Fibroblast of lung (primary cell): ENCODE measurements at places on chromosomes 1 and 21. TPM values are rescaled to one million over a fixed set of nuclear protein-coding genes. Genes with fewer than 3 reads are reported as not detected.

Gene OR6N1
- total RNA-seq: not detected in 2 replicates

Gene RIIAD1
- not detected in 2 replicates for total RNA-seq

Gene CR1
- not detected in 2 replicates for total RNA-seq

Gene GPR153
- 8.9 and 13.4 TPM in 2 replicates for total RNA-seq

Gene ITPKB
- total RNA-seq: 15.9 and 32.4 TPM in 2 replicates

Gene LCA5L
- 0.51 and 0.66 TPM in 2 replicates for total RNA-seq

Gene HES2
- 0.26 and 0.50 TPM in 2 replicates for total RNA-seq

Gene MECR
- 16.9 and 17.5 TPM in 2 replicates for total RNA-seq

Gene KRTAP20-4
- not detected in 2 replicates for total RNA-seq

Gene LCE4A
- total RNA-seq: not detected in 2 replicates

Gene ATP1A1
- 110 and 141 TPM in 2 replicates for total RNA-seq

Gene FABP3
- total RNA-seq: 116 and 554 TPM in 2 replicates

Gene SUSD4
- total RNA-seq: under 0.01 TPM in 1 of 2 replicates, not detected in the other

- H3K27me3 ChIP-seq: no peaks in the 10 kb centered on the region
- no peak overlapping the region for H3K4me3 ChIP-seq
- H3K36me3 ChIP-seq: no peaks in the 10 kb centered on the region
- peaks cover 28% of the 10 kb centered on the region for H3K4me1 ChIP-seq
Observed at GRCh38 chr1:230080822-230081221, 13.8 kb downstream of the GALNT2 start.

DNA sequence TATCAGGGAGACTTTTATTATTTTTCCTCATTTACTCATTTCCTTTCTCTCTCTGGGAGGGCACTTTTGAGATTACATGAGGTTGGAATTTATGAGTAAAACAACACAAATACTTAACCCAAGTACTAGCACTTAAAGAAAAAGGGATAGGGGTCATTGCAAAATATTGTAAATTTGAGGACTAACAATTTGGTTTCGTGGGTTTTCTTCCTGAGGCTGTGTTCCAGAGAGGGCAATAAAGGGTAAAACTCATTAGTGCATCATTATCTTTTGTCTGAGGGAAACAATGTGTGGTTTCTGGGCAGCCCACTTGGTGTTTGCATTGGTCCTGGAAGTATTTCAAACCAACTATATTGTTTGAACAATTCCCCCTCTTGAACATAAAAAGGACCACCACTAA lies 96.5 kb downstream of the GREM2 start:
- H3K4me1 ChIP-seq: no peaks in the 10 kb centered on the region
- no peak overlapping the region for H3K4me3 ChIP-seq
- DNase-seq: no peak
- H3K27me3 ChIP-seq: no peaks in the 10 kb centered on the region
- no peaks in the 10 kb centered on the region for H3K36me3 ChIP-seq

- H3K4me1 ChIP-seq: no peaks in the 10 kb centered on the region
- DNase-seq: peak; percentile 64
- no peak overlapping the region for H3K4me3 ChIP-seq
- no peaks in the 10 kb centered on the region for H3K36me3 ChIP-seq
Observed at GRCh38 chr1:20100632-20101355, 18.5 kb downstream of the PLA2G2D start.

GRCh38 chr1:115495625-115496024 lies 146.1 kb upstream of the VANGL1 start:
- H3K4me1 ChIP-seq: peaks cover 10% of the 10 kb centered on the region
- H3K36me3 ChIP-seq: no peaks in the 10 kb centered on the region
- H3K4me3 ChIP-seq: no peak overlapping the region
- no peaks in the 10 kb centered on the region for H3K27me3 ChIP-seq

DNA sequence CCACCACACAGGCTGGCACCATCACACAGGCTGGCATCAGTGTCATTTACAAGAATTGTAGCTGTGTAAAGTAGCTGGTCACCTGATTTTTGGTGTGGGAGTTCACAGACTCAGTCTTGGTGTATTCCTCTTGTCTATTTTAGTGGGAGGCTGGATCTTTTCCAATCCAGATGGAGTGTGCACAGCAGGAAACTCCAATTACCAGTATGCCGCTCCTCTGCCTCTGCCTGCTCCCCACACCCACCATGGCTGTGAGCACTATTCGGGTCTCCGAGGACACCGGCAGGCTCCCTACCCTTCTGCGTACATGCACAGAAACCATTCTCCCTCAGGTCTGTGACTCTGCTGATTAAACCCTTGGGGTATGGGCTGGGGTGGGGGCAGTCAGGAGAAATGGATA lies 24.2 kb downstream of the TBX19 start:
- peaks cover 2% of the 10 kb centered on the region for H3K4me1 ChIP-seq
- H3K27me3 ChIP-seq: no peaks in the 10 kb centered on the region
- no peak overlapping the region for H3K27ac ChIP-seq
- no peak overlapping the region for H3K4me3 ChIP-seq
- no peak for DNase-seq

- no peak overlapping the region for H3K4me3 ChIP-seq
- DNase-seq: no peak
- H3K27me3 ChIP-seq: no peaks in the 10 kb centered on the region
- H3K27ac ChIP-seq: no peak overlapping the region
- no peaks in the 10 kb centered on the region for H3K4me1 ChIP-seq
Observed at GRCh38 chr1:220353229-220354012, 81.2 kb upstream of the RAB3GAP2 start.

DNA sequence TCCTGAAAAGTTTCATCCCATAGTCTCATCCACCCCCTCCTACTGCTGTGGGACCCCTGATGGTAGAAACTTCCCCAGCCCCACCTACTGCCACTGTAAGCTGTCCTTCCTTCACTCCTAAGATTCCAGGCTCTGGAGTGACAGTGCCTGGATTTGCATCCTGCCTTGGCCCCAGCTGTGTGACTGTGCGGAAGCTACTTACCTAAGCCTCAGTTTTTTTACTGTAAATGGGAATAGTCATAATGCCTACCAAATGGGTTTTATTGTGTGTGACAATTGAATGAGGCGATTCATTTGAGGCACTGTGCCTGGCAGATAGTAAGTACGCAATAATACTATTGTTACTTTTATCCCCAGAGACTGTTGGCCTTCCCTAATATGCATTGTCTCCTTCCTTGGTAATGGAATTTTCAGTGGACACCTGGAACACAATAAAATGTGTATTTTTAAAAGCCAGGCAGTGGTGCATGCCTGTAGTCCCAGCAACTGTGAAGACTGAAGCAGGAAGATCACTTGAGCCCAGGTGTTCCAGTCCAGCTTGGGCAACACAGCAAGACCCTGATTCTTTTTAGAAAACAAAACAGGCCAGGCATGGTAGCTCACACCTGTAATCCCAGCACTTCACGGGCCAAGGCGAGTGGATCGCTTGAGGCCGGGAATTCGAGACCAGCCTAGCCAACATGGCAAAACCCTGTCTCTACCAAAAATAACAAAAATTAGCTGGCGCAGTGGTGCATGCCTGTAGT lies 55.0 kb upstream of the ZNF326 start:
- DNase-seq: no peak
- H3K36me3 ChIP-seq: no peaks in the 10 kb centered on the region
- H3K27me3 ChIP-seq: no peaks in the 10 kb centered on the region
- peaks cover 21% of the 10 kb centered on the region for H3K4me1 ChIP-seq

DNA sequence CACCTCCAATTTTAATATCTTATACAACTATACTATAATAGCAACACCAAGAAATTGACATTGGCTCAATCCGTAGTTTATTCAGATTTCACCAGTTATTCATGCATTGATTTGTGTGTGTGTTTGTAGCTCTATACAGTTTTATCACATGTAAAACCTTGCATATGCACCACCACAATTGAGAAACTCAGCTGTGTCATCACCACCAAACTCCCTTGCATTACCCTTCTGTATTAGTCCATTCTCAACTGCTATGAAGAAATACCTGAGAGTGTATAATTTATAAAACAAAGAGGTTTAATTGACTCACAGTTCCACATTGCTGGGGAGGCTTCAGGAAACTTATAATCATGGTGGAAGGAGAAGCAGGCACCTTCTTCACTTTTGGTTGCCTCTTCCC lies 162.1 kb downstream of the PATJ start:
- no peaks in the 10 kb centered on the region for H3K27me3 ChIP-seq
- H3K36me3 ChIP-seq: no peaks in the 10 kb centered on the region
- H3K4me1 ChIP-seq: no peaks in the 10 kb centered on the region
- H3K4me3 ChIP-seq: no peak overlapping the region
- H3K27ac ChIP-seq: no peak overlapping the region
- DNase-seq: no peak

DNA sequence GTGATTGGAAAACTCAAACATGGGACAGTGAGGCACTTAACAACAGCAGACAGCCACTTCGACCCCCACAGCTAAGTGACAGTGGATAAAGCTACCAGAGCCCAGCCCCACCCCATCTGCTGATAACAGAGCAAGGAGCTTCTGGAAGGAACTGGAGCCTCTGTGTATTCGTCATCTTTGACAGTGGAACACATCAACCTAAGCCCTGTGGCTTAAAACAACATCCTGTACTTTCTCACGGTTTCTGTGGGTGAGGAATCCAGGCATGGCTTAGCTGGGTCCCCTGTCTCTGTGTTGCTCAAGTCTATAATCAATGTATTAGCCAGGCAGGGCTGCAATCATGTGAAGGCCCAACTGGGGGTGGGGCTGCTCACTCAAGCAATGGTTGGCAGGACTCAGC lies 18.4 kb upstream of the SIPA1L2 start:
- no peak overlapping the region for H3K27ac ChIP-seq
- no peak overlapping the region for H3K4me3 ChIP-seq
- H3K4me1 ChIP-seq: no peaks in the 10 kb centered on the region
- peak; percentile 51 for DNase-seq

DNA sequence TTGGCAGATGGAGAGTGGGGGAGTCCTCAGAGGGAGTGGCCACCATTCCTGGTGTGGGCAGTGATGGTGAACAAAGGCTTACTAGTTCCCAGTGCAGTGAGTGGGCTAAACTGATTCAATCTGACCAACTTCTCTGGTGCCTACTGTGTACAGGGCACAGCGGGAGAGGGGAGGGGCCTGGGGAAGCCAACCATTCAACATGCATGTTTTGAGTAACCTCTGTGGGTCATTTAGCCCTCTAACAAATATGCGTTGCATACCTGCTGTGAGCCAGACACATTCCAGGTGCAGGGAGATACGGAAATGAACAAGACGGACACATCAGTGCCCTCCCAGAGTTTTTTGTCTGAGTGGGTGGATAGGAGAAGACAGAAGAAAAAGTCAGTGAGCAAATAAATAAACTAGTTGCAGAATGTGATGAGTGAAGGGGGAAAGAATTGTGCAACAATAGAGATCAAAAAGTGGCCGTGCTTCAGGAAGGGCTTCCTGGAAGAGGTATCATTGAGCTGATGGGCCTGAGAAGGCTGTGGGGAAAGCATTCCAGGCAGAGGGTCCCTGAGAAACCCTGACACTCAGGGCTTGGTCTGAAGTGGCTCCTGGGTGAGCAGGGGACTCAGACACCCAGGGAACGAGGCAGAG lies 78.8 kb downstream of the EPHB2 start:
- no peaks in the 10 kb centered on the region for H3K36me3 ChIP-seq
- no peak overlapping the region for H3K4me3 ChIP-seq
- peaks cover 2% of the 10 kb centered on the region for H3K4me1 ChIP-seq

GRCh38 chr1:85065550-85065949 lies 17.2 kb upstream of the MCOLN3 start:
- no peak overlapping the region for H3K27ac ChIP-seq
- H3K4me1 ChIP-seq: no peaks in the 10 kb centered on the region
- no peak overlapping the region for H3K4me3 ChIP-seq
- no peak for DNase-seq
- H3K27me3 ChIP-seq: no peaks in the 10 kb centered on the region

- H3K4me3 ChIP-seq: no peak overlapping the region
- no peaks in the 10 kb centered on the region for H3K36me3 ChIP-seq
- H3K4me1 ChIP-seq: no peaks in the 10 kb centered on the region
- DNase-seq: no peak
- H3K27me3 ChIP-seq: no peaks in the 10 kb centered on the region
Observed at GRCh38 chr1:38651669-38652068, 207.9 kb downstream of the RRAGC start.

- H3K4me3 ChIP-seq: no peak overlapping the region
- H3K27me3 ChIP-seq: peaks cover 31% of the 10 kb centered on the region
- H3K36me3 ChIP-seq: no peaks in the 10 kb centered on the region
- DNase-seq: no peak
Observed at GRCh38 chr1:202989879-202990278, 17.3 kb upstream of the TMEM183A start.

DNA sequence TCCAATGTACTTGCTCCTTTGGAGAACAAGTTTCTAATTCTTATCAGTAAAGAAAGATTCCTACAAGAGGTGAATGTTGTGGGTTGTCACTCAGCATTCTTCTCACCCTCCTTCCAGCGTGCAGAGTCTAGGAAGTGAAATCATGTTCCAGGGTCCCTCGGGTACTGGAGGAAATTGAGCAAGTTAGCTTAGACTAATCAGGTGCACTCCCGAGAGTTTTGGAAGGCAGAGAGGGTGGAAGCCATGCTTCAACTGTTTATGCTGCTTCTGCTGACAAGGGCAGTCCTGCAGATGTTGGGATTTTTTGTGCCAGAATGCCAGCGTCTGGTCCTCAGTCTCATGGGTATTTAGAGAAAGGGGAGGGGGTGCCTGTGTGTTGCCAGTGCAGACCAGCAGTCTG lies 5.3 kb upstream of the C1orf115 start:
- no peak overlapping the region for H3K27ac ChIP-seq
- no peaks in the 10 kb centered on the region for H3K4me1 ChIP-seq
- no peaks in the 10 kb centered on the region for H3K27me3 ChIP-seq
- no peak overlapping the region for H3K4me3 ChIP-seq

GRCh38 chr1:36653850-36654249 lies 171.1 kb upstream of the CSF3R start:
- H3K27ac ChIP-seq: no peak overlapping the region
- H3K27me3 ChIP-seq: no peaks in the 10 kb centered on the region
- H3K4me1 ChIP-seq: no peaks in the 10 kb centered on the region
- H3K4me3 ChIP-seq: no peak overlapping the region

- no peaks in the 10 kb centered on the region for H3K36me3 ChIP-seq
- H3K27ac ChIP-seq: peak overlapping the region; percentile 56
- H3K4me3 ChIP-seq: peak overlapping the region; percentile 69
- peaks cover 10% of the 10 kb centered on the region for H3K4me1 ChIP-seq
- no peaks in the 10 kb centered on the region for H3K27me3 ChIP-seq
Observed at GRCh38 chr1:184972315-184973055, 1.8 kb downstream of the NIBAN1 start.

GRCh38 chr21:39461419-39461818 lies 9.6 kb downstream of the SH3BGR start:
- DNase-seq: no peak
- H3K4me1 ChIP-seq: no peaks in the 10 kb centered on the region
- no peak overlapping the region for H3K27ac ChIP-seq
- H3K4me3 ChIP-seq: no peak overlapping the region
